ENCODE measurements at places on chromosomes 2 and 18.

DNA sequence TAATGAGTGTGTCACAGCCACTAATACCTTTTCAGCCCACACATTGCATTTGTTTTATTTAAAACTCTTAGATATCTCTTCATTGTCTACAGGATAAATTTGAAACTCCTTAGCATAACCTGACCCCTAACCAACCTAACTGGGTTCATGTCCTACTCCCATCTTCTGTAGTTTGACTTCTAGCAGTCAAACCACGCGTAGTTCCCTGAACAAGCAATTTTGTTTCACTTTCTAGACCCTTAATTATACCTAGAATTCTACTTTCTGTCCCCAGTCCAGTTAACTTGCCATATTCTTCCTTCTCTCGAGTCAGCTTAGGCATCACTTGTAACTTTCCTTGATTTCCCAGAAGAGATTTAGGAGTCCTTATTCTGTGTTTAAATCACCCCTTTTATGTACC lies 55.1 kb downstream of the RBBP8 start:
- DNase-seq, result no peak

GRCh38 chr2:200575957-200576356 lies 9.9 kb upstream of the AOX1 start:
- DNase-seq, result no peak

- DNase-seq, result no peak
Observed at GRCh38 chr18:24868311-24868710, 407.9 kb downstream of the HRH4 start.

- DNase-seq, result no peak
Observed at GRCh38 chr18:62061821-62062478, 124.9 kb downstream of the PIGN start.

DNA sequence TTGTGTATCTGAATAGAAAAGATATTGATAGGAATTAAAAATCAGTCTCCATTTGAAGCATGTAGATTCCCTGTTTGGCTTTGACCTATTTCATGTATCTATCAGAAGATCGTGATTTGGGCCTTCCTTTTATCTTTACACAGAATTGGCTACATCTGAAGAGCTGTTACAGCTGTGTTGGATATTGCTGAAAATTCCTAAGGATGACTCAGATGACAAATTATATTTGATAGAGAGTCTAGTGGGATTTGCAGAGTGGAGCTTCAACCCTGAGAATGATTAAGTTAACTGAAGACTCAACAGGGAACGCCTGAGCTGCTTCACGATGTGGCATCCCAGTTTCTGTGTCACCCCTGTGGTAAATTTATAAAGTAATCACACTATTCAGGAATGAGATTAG lies 4.9 kb upstream of the COL3A1 start:
- DNase-seq, result no peak

DNA sequence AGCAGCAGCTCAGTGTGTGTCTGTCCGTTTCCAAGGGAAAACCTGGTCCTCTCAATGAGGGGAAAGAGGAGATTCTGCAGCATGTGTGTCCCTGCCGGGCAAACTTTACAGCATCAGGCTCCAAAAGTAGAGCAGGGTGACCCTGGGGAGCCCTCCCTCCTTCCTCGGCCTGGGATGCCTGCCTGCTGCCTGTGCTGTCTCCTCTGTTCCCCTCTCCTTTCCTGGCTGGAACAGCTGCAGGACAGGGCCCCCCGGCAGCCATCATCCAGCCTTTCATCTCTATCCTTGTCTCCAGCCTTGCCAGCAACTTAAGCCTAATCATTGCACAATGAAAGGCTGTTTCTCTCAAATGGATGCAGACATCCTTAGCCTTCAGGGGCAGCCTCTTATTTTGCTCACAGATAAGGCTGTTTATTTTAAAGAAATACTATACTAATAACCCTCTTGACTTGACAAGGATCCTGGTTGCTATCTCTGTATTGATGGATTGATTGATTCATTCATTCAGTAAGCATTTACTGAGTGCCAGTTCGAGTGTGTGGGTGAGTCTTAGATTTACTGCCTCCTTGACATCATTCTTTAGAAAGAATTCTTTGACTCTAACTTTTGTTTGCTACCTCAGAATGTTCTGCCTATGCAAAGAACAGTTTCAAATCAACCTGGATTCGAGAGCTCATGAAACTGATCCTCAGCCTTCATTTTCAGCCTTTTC lies 40.6 kb upstream of the EDAR start:
- DNase-seq, result no peak

- no peak for DNase-seq
Observed at GRCh38 chr2:13968811-13969210, 663.7 kb upstream of the LRATD1 start.

- no peak for DNase-seq
Observed at GRCh38 chr2:24211408-24211807, 36.6 kb downstream of the FAM228A start.

GRCh38 chr2:15772086-15772595 lies 168.2 kb upstream of the MYCN start:
- no peak for DNase-seq

DNA sequence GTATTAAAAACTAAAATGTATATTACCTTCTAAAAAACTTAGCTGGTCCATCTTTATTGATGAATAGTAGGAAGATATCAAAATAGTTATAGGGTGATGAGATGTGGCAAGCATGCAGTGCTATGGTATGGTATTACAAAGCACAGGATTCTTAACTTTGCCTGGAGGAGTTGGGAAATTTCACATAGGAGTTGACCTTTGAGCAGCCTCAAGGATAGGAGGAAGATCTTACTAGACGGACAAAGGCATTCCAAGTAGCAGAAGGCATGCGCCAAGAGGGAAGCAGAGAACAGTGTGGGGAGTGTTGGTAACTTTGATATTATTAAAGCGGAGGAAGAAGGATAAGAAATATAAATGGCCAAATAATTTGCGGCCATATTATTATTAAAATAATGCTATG lies 60.0 kb downstream of the TTC21B start:
- DNase-seq, result no peak

GRCh38 chr2:11726384-11726783 lies 20.0 kb upstream of the LPIN1 start:
- DNase-seq, result no peak
